ENCODE measurements at places on chromosomes 13 and 19.
A peak's percentile ranks its signal among the peaks of the same experiment; 100 is the strongest.

GRCh38 chr13:27952876-27953675, 16.0 kb downstream of the CDX2 start:
- no peak for DNase-seq

DNA sequence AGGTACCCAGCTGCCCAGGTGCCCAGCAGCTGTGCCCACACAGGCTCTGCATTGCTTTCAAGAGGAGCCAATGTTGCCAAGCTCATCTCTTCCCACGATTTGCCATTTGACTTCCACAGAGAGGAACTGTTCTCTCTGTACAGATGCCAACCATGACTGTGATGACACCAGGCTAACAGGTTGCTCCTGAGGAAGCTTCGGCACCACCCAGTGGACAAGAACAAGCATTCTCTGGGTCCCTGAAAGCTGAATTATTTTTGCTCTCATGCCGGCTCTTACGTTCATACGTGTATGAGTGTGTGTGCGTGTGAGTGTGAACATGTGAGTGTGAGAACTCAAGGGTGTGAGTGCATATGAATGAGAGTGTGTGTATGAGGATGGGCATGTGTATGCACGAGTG, 535.2 kb downstream of the LIG4 start:
- no peak for DNase-seq

DNA sequence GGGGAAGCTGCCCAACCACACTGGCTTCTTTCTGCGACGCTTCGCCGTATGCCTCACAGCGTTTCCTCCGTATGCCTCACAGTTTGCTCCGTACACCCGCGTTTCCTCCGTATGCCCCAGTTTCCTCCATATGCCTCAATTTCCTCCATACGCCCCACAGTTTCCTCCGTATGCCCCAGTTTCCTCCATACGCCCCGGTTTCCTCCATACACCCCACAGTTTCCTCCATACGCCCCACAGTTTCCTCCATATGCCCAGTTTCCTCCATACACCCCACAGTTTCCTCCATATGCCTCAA, 22.6 kb downstream of the GAS6 start:
- no peak for DNase-seq

DNA sequence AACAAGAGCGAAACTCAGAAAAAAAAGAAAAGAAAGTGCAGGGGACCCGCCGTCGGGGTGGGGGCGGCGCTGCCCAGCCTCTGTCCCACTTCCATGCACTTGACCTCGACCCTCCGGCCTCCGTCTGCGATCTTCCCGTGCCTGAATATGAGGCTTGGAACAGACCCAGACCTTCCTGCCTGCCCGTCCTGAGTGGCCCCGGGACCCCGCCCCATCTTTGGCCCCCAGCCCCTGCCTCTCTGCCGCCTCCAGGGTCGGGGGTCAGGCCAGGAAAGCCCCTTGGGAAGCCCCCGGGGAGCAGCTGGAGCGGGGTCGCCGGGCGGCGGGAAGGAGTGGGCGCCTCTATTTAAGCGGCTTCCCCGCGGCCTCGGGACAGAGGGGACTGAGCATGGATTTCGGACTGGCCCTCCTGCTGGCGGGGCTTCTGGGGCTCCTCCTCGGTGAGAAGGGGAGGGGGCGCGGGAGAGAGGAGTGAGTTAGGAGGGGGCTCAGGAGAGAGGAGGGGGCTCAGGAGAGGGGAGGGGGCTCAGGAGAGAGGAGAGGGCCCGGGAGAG, at the start of gene MADCAM1:
TSS of gene MADCAM1 (plus strand) at position 375 of the 554 bp plus-strand sequence. CDS start at position 389, 14 bp downstream.
- no peak for DNase-seq

DNA sequence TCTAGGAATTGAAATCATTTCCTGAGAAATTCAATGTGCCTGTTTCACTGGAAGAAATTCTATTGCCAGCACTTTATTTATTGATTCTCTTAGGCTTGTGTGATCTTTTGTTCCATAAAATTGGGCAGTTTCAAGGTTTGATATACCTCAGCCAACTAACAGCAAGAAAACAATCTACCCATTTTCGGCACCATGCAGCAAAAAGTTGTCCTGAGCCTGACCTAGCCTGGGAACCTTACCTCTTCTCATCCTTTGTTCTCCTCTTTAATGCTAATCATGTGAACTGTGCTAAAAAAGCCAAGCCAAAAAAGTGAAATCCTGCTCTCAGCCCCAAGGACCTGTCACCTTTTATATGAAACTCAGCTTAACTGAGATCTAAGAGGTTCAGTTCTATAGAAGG, 477.3 kb downstream of the SUCLA2 start:
- no peak for DNase-seq

- DNase-seq: peak; percentile 27
These were observed 107.2 kb upstream of the HTR2A start for GRCh38 chr13:47004027-47004426.

- DNase-seq: peak; percentile 38
These were observed 102.1 kb upstream of the FNDC3A start for GRCh38 chr13:48873587-48873986.

DNA sequence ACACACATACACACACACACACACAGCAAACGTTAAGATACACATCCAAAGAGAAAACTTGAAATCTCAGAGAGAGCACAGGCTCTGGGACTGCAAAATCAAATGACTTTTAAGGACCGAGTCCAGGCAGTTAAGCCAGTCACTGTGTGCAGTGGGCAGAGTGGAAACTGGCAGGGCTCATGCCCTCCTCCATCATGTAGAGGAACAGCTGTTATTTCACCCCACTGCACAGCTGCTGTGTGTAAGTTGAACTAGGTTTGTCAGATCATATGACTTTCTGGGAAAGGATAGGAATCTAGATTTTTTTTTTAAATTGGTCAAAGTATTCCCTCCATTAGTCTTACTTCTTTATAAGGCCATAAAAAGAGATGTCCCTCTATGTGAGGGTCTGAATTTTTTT, 1002.1 kb downstream of the UQCRFS1 start:
- DNase-seq: no peak

DNA sequence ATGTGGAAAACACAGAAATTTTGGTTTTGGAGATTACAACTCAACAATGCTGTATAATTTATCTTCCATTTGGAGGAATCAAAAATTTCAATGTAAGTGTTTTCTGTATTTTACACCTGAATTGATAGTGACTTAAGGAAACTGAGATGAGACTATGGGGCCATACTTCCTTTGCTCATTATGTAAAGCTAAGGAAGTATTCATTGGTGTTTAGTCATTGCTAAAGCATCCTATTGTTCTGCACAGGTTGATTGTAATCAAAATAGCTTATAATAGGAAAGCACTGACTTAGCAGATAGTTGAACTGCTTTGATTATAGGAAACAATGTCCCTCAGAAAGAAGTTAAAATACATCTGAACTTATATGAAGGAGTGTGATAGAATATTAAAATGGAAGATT, 244.4 kb upstream of the SLITRK5 start:
- DNase-seq: no peak

DNA sequence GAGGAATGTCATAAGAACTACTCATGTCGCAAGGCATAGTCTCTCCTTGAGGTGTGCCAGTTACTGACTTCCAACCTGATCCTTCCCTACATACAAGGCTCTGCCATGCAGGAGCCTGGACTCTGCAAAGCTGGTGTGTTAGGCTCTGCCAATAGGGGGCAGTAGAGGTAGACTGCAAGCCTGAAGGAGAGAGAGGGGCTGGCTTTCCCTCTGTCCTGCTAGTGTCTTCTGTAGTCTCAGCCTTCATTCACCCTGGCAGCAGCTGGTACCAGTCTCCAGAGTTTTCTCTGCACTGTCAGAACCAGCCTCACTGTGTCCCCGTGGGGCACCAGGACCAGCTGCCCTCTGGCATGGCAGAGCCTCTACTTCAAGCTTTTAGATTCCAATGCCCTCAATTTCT, 14.5 kb downstream of the SHISA2 start:
- no peak for DNase-seq

GRCh38 chr19:40398417-40399131, 8.6 kb upstream of the HIPK4 start:
- DNase-seq: peak; percentile 25

DNA sequence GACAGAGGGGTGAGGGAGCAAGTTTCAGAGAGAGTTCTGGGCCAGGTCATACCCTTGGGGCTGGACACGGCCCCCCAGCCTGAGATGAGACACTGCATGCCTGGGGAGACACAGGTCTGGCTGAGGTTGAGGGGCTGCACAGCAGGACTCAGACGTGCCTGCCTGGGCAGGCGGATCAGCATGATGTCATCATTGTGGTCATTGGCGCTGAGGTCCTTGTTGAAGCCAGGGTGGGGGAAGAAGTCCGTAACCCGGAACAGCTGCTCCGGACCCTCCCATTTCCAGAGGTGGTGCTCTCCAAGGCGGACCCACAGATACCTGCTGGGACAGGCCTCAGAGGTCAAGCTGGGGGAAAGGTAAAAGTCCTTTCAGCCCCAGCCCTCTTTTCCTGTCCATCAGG, 5.0 kb upstream of the KLK8 start:
- DNase-seq: no peak

DNA sequence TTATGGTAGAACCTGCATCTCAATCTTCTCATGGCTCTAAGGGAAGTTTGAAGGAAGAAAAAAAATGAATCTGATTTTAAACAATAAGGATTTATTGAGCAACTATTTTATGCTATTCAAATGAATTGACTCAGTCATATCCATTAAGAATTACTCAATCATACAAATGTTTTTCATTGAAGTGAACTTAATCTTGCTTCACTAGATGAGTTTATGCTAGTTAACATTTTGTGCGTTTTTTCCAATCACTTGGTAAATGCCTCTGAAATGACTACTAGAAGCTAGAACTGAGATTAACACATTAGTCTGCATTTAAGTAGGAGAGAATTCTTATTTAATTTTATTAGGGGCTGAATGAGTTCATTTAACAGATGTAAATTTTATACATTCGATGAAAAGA, 25.2 kb downstream of the RXFP2 start:
- peak; percentile 41 for DNase-seq

DNA sequence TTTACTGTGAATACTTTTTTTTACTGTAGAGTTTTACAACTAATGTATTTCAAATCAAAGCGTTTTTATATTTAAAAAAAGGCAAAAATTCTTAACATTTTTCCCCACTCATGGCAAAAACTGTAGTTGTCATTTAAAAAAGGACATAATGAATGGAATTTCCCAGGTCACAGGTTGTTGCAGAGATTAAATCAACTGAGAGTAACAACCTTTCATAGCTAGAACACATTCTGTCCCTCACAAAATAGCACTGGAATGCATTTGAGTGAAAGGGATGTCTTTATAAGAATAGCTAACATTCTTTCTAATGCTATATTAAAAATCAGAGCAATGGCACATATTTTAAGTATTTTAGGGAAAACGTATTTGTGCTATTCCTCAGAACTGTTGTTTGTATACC, 1393.3 kb upstream of the ATXN8OS start:
- DNase-seq: no peak

- DNase-seq: no peak
These were observed 20.7 kb downstream of the SH3GL1 start for GRCh38 chr19:4379383-4380253.

GRCh38 chr19:29741226-29741625, 26.2 kb upstream of the C19orf12 start:
- no peak for DNase-seq

DNA sequence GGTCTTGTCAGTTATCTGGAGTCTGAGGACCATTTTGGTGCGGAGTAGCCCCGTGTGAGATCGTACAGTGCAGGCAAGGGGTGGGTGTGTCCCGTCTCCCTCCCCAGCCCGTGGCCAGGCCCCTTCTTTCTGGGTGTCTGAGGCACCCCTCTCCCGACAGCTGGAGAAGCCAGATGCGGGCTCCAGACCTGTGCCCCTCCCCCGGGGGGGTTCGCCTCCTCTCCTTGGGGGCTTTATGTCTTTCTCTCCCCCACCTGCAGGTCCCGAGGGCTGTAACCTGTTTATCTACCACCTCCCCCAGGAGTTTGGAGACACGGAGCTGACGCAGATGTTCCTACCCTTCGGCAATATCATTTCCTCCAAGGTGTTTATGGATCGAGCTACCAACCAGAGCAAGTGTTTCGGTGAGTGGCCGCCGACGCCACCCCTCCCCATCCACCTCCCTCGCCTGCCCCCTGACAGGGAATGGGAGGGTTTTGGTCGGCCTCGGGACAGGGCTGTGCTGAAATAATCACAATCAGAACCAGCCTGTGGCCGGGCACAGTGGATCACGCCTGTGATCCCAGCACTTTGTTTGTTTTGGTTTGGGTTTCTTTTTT, 65.6 kb downstream of the CELF5 start:
- no peak for DNase-seq

- DNase-seq: no peak
These were observed 3.2 kb upstream of the MAP2K7 start for GRCh38 chr19:7900401-7900870.

- DNase-seq: no peak
These were observed 1.9 kb upstream of the SELENOW start for GRCh38 chr19:47776568-47776967.

- peak; percentile 83 for DNase-seq
These were observed 8.9 kb downstream of the ISYNA1 start for GRCh38 chr19:18428787-18429674.

- DNase-seq: no peak
These were observed 1.2 kb downstream of the CHST8 start for GRCh38 chr19:33622809-33623511.

GRCh38 chr19:41264581-41265394, 616 bp downstream of the HNRNPUL1 start:
- peak; percentile 46 for DNase-seq

GRCh38 chr13:46668302-46668720, 115.3 kb downstream of the LRCH1 start:
- DNase-seq: peak; percentile 90

- DNase-seq: peak; percentile 78
These were observed at the start of gene TRPM4 for GRCh38 chr19:49157445-49158224. Gene TRPM4 (plus strand): TSS chr19:49157792. CDS start chr19:49157867, 75 bp downstream.

DNA sequence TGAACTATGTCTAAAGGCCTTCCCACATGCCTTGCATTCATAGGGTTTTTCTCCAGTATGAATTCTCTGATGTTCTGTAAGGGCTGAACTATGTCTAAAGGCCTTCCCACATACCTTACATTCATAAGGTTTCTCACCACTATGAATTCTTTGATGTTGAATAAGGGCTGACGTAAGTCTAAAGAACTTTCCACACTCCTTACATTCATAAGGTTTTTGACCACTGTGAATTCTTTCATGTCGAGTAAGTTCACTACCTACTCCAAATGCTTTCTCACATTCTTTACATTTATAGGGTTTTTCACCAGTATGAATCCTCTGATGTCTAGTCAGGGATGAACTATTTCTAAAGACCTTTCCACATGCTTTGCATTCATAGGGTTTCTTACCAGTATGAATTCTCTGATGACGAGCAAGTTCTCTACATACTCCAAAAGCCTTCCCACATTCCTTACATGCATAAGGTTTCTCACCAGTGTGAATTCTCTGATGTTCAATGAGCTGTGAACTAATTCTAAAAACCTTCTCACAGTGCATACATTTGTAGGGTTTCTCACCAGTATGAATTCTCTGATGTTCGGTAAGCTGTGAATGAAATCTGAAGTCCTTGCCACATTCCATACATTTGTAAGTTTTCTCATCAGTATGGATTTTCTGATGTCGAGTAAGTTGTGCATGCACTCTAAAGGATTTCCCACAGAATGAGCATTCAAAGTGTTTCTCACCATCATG, 19.1 kb upstream of the ZNF260 start:
- DNase-seq: no peak

- no peak for DNase-seq
These were observed 16.9 kb downstream of the PROSER1 start for GRCh38 chr13:39020853-39021462.

All from fibroblast of skin of abdomen (primary cell).